ENCODE measurements at places on chromosomes 4 and X. TPM values are rescaled to one million over a fixed set of nuclear protein-coding genes. Genes with fewer than 3 reads are reported as not detected.

Gene IL21
- total RNA-seq: 0.77 TPM

Gene NAP1L2
- total RNA-seq: 8.3 TPM

Gene SLC2A9
- 2.8 TPM for total RNA-seq

Gene PRKG2
- 0.10 TPM for total RNA-seq

Gene CT55
- total RNA-seq: not detected

Gene SLITRK4
- not detected for total RNA-seq

Gene CCSER1
- 3.0 TPM for total RNA-seq

Gene MAP7D2
- total RNA-seq: 0.08 TPM

Gene ITGB1BP2
- total RNA-seq: 2.4 TPM

Gene DGKK
- not detected for total RNA-seq

Gene KLHL13
- total RNA-seq: 0.20 TPM

Gene RADX
- 30.3 TPM for total RNA-seq

Gene EDA2R
- total RNA-seq: 0.32 TPM

Gene DUX4
- total RNA-seq: not detected

Gene PPP1R3F
- total RNA-seq: 8.3 TPM
